ENCODE measurements at places on chromosomes 4 and X.

DNA sequence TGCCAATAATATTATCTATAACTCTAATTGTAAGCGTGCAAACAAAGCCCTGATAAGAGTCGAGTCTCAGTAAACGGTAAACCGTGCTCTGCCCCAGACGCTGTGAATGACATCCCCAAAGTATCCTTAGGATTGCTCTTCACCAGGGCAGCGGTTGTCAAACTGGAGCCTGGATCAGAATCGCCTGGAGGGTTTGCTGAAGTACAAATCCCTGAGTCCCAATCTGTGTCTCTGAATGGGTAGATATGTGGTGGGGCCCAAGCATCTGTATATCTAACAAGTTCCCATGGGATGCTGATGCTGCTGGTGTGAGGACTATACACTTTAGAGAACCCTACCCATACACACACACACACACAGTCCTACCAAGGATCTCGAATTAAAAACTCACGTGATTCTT, 813 bp upstream of the APBB2 start:
- DNase-seq = no peak

- no peak for DNase-seq
Measured at GRCh38 chr4:64405761-64406160, 3.5 kb downstream of the TECRL start.

DNA sequence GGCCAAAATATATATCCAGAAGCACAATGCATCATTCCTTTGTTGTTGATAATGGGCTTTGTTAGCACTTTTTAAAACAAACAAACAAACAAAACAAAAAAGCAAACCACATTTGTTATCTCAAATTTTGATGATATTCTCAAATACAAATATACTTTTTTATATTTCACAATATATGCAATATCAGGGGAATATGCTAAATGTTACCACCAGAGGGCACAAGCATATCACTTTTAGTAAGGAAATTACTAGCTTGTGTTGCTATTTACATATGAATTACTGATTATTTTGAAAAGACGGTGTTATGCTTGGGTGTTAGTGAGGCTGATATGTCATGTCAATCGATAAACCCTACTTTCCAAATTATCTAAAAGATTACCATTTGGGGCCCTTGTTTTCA, 29.1 kb downstream of the RIPPLY1 start:
- DNase-seq = no peak

DNA sequence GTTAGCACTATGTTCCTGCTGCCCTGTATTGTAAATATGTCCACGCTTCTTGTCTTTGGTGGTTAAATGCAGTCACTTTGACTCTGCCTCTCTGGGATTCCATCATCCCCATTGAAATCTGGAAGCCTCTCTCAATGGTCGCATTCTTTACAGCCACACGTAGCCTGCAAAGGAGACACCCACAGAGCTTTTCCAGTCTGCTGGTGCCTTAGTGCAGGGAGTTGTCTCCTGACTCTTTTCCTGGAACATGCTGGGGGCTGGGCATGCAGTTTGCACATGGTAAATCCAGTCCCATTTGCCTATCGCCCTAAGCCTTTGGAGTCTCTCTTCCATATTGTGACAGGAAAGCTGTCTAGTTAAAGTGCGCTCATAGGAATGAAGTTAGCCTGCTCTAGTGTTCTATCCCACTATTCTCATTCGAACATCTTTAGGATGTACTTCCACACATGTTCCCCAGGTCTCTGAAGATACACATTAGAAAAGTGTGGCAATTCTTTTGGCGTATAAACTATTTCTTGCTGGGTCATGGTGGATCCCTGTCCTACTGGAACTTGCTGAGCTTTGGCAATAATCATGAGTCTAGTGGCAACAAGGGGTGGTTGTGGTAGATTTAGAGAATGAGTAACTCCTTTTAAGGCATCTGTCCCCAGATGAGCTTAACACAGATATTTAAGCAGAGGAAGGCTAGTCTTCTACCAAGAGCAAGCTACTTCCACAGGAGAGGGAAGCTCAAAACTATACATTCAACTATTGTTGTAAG, 33.7 kb downstream of the COQ2 start:
- DNase-seq = no peak

- DNase-seq = no peak
Measured at GRCh38 chrX:136652822-136653723, 5.1 kb downstream of the CD40LG start.

- no peak for DNase-seq
Measured at GRCh38 chrX:66833426-66833825, 194.5 kb upstream of the EDA2R start.

DNA sequence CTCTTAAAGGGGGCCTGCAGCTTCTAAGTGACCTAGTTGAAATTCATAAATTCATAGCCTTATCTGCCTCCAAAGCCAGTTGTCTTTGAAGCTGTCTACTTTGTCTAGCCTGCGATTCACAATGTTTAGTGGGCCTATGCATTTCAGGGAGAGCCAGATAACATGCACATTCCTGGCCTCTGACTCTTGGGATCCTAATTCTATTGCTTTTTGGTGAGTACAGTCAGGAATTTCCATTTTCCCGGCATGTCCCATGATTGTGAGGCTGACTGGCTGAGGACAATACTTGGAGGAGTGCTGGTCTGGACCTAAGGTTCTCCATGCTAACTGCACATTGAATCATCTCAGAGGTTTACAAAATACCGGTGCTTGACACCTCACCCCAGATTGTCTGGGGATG, 155.0 kb downstream of the MSL3 start:
- DNase-seq = no peak

- DNase-seq = peak; percentile 80
Measured at GRCh38 chr4:13546941-13547484, 2.7 kb upstream of the NKX3-2 start.

DNA sequence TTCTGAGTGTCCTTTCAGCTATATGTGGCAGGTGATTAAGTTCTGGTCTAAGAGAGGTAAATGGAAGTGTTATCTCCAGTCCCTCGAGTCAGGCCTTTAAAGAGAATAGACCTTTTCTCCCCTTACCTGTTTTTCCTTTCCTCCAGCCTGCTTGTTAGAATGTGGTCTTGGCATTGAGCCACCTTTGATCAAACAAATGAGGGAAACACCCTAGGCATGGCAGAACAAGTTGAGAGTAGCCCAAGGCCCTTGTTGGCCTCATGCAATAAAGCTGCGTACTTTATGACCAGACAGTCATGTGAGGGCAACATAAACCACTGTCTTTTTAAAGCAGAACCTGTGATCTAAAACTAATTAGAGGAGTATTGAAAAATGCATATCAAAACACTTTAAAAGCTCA, 13.2 kb upstream of the IL13RA2 start:
- DNase-seq = no peak

DNA sequence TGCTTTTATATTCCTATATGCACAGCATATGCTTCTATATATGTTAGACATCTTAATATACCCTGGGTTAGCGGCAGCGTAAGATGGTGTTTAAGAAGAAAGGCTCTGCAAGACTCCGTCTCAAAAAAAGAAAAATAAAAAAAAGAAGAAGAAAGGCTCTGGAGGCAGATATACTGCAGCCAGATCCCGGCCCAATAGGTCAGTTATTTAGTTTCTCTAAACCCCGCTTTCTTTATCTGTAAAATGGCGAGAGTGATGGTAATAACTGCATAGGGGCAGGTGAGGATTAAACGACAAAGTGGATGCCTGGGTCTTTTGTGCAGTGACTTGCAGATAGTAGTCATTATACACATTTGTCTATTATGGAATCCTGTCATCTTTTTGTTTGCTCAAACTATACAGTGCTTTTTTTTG, 115.2 kb downstream of the NAA11 start:
- no peak for DNase-seq

- no peak for DNase-seq
Measured at GRCh38 chr4:138389976-138390685, 148.0 kb upstream of the SLC7A11 start.

- DNase-seq = no peak
Measured at GRCh38 chr4:15194520-15194919, 192.2 kb downstream of the CPEB2 start.

- no peak for DNase-seq
Measured at GRCh38 chrX:55815546-55815945, 98.0 kb downstream of the RRAGB start.

GRCh38 chr4:119027811-119028210, 107.8 kb upstream of the MYOZ2 start:
- DNase-seq = no peak

DNA sequence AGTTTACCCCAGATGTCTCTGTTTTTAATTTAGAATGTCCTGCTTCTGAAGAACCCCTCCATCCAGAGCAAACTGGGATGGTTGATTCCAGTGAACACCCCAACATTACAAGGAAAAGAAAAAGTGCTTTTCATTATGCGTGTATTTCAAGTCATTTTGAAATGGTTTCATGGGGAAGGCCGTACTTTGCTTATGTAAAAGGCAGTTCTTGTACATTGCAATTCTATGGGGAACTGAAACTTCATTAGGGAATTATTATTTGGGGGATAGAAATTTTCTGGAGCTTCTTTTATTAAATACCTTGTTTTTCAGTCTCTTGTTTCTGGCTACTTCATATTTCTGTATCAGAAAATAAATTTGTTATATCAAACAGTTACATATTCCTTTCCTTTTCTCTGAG, 96.9 kb upstream of the ZNF518B start:
- DNase-seq = no peak

DNA sequence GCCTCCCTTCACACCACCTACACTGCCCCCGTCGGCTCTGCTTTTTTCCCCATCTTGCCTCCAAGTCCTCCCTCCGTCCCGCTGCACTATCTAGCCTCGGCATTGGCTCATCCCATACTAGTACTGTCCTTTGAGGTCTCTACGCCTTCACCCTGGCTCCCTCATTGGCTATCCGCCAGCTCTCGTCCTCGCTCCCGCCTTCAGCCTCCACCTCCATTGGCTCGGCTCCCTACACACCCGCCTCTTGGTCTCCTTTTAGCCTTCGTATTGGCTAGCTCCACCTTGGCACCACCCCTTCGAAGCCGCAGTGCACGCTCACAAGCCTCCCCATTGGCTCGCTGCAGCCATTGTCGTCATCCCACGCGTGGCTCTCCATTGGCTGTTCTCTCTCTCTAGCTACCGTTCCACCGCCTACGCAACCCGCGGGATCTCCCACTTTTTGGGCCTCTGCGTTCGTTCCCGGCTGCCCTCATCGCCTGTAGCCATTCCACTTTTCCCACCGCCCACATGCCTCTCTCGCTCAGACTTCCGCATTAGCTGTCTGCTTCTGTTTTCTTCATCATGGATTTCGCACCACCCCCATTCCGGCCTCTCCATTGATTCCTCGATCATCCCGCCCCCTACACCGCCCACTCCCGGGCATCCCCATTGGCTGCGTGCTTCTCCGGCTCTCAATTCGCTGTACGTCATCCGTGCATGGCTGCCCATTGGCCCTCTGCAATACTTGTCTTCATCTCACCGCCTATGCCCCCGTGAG, 405 bp upstream of the PPP1R3F start:
- peak; percentile 98 for DNase-seq

DNA sequence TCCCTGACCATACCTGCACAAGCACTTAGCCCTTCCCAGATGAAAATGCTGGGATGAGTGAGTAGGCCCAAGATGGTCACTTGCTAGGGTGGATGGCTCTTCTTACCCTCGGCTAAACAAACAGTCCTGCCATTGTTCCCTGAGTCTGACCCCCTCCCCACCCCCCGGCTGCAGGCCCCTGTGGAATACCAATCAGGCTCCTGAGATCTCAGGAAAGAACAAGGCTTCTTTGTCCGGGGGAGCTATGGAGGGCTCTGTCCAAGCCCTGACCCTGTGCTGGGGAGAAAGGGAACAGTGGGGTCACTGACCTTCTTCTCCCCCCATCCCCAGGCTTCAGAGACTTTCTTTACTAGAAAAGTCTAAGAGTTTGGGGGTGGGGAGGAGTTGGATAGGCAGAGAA, 6.0 kb downstream of the PLP1 start:
- DNase-seq = peak; percentile 17

GRCh38 chr4:95591278-95591677, 42.5 kb upstream of the UNC5C start:
- DNase-seq = no peak

- no peak for DNase-seq
Measured at GRCh38 chr4:10050261-10050661, 29.0 kb upstream of the SLC2A9 start.

- DNase-seq = no peak
Measured at GRCh38 chr4:48570646-48571220, 80.7 kb downstream of the ZAR1 start.

GRCh38 chr4:8296491-8296890, 26.9 kb downstream of the HTRA3 start:
- DNase-seq = no peak

DNA sequence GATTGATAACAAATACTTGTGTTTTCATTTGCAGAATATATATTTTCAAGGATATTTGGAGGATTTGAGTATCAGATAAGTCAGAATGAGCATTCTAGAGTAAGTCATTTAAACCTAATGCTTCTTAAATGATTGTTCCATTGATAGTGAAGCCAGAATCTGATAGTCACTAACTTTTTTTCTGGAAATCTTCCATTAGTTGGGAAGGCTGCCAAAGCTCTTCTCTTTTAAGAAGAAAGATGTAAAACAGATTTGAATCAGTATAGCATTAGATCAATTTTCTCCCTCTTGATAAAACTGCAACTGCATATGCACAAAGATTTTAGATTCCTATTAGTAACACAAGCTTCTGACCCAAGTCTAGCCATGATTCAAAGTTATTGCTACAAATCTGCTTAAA, 256.7 kb downstream of the SPOCK3 start:
- no peak for DNase-seq

DNA sequence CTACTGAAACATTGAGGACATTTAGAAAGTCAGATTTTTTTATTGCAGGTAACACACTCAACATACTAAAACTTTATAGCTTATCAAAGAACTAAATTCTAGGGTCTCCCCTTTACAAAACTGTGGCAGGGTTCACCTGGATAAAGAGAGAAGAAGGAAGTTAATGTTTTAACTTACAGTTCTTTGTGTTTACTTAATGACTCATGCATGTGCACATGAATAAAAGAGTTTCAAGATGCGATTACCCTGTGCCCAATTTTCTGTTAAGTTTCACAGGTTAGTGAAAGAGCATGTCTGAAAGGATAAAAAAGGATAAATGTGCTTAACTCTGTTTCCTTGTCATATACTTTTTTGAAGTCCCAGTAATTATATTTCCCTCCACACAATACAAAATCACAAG, 16.8 kb downstream of the DCAF8L1 start:
- DNase-seq = no peak

DNA sequence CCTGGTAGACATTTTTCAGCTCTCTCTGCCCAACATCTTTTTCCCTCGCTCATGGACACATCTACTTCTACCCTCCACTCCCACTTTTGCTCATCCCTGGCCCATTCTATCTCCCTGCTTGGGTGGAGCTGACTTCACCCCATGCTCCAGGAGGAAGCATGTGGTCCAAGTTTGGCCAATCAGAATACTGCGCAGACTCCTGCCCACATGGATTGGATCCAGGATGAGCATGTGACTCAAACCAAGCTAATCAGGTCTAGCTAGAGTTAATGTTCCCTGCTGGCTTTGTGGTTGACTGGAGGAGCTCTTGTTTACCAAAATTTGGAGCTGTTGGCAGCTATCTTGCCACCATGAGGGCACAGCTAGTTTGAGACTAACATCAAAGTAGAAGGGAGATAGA, 22.7 kb downstream of the SMIM20 start:
- no peak for DNase-seq

Data from H9 (cell line).